ELF-1 (cell line): ENCODE measurements at places on chromosomes 5 and 9.

DNA sequence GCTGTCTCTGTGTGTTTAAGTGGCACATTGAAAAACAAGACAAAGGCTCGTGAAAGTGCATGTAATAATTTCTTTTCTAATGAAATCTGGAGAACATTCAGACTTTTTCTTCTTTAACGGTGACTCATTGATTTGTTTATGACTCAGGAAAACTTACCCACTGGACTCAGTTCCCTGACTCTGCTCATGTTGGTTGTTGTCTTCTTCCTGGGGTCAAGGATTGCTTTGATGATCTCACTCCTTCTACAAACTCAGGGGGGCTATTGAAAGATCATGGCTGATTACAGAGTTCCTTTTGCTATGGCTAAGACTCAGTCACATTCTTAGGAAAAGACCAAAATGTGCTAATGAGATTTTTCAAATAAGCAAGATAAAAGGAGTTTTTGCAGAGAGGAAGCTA is 141.1 kb upstream of the DAP start:
- no peak for DNase-seq

- no peak for DNase-seq
These were observed 2.0 kb upstream of the RXFP3 start for GRCh38 chr5:33934176-33934575.

GRCh38 chr9:74595286-74595685 is 98.2 kb downstream of the RORB start:
- no peak for DNase-seq

DNA sequence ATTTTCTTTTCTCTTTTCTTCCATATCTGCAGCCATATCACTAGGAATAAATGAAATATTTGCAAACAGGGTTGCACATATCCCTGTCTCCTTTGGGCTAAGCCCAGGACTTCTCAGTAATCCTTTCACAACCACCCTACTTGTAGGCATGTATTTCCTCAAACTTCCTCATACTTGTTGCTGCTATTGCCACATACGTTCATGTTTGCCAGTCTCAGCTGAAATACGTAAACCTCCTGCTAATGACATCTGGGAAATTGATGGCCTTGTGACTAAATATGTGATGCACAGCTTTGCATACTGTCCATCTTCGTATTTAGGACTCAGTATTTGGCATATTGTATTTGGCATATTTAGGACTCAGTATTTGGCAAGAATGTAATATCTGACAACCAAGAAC is 224.6 kb downstream of the PLK2 start:
- no peak for DNase-seq

GRCh38 chr9:94630281-94630680 is 9.0 kb downstream of the FBP1 start:
- no peak for DNase-seq

DNA sequence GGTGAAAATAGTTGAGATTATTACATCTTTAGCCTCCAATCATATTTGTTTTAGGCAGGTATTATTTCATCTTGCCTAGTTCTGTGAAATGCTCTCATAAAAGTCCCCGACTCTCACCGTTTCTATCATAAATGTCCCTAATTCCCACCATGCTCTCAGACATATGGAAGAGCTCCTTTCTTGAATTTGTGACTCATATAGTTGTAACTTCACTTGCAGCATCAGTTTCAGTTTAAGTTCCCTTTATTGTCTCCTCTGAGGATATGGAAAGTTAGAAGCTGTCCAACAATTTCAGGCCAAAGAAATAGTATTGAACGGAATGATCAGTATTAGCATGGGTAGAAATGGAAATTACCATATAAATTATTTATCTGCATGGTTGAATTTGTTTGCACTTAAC is 187.5 kb upstream of the NR4A3 start:
- DNase-seq: no peak

DNA sequence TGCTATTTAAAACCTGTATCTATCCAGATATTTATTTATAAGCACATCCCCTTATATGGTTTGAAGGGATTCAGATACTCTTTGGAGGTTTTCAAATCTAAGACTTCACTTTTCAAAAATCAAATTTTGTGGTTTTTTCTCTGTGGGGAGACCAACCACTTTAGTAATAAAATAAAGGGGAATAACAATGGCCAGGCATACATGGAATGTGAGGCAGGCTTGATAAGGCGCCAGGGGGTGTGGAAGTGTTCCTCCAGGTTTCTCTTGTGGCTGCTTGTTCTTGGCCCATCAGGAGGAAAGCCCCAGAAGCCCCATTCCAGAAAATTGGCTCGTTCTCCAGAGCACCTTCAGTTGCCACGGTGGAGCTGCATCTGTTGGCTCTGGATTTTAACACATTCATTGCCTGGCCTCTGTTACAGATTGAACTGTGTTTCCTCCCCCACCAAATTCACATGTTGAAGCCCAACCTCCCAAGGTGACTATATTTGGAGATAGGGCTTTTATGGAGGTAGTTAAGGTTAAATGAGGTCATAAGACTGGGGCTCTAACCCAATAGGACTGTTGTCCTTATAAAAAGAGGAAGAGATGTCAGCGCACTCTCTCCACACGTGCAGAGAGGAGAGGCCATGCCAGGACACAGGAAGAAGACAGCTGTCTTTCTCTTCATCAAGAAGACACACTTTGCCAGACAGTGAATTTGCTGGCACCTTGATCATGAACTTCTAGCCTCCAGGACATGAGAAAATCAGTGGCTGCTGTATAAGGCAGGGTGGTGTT is 195.9 kb downstream of the TMEM38B start:
- DNase-seq: peak; percentile 45

DNA sequence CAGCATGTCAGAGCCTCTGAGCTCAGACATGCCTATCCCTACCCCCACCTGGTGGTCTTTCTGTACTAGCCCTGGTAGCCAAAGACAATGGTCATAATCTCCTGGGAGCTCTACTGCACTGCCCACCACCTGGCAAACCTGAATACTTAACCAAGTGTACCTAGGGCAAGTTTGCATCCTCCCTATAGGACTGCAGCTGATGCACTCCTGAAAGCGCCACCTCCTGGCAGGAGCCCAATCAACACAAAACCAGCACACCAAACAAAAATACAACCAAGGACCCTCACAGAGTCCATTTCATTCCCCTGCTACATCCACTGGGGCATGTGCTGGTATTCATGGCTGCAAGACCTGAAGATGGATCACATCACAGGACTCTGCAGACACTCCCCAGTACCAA is 14.8 kb upstream of the FAM174A start:
- DNase-seq: peak; percentile 40

GRCh38 chr5:109690242-109690974 is 681 bp downstream of the MAN2A1 start:
- peak; percentile 68 for DNase-seq

GRCh38 chr9:79026316-79026715 is 545.4 kb upstream of the TLE4 start:
- DNase-seq: peak; percentile 3

- DNase-seq: no peak
These were observed 48.6 kb downstream of the PHF2 start for GRCh38 chr9:93624977-93625376.

GRCh38 chr9:16171911-16172310 is 619.1 kb downstream of the CCDC171 start:
- DNase-seq: peak; percentile 76

DNA sequence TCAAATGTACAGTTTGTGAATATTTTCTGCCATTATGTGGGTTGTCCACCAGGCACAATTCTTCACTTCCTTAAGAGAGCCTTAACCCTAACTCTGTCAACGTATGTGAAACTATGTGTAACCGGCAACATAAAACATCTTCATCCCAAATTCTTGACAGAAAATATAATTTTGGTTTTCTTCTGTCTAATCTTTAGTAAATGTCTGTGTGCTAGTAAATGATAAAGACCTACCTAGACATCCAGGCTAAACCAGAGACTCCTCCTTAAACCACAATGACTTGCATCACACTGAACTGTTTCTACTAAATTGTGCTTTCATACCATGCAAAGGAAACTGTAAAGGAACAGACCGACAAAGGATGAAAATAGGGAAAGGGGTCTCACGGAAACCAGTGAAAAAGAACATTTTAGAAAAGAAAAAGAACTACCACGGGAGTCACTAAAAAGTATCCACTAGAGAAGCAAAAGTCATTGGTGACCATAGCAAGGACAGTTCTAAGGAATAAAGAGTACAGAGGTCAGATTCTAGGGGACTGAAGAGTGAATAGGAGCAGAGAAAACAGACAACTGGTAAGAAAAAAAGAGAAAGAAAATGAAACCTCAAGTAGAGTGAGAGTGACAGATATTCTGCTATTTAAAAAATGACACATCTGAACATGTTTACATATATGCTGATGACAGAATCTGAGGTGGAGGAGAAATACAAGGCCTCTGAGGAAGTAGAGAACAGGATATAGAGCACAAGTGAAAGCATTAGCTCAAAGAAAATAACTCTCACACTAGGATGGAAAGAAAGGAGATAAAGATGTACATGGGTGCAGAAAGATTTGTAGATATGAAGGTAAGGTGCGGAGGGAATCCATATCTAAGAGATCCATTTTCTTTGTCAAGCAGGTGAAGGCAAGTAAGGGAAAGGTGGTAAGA is 49.4 kb downstream of the FNIP1 start:
- no peak for DNase-seq

DNA sequence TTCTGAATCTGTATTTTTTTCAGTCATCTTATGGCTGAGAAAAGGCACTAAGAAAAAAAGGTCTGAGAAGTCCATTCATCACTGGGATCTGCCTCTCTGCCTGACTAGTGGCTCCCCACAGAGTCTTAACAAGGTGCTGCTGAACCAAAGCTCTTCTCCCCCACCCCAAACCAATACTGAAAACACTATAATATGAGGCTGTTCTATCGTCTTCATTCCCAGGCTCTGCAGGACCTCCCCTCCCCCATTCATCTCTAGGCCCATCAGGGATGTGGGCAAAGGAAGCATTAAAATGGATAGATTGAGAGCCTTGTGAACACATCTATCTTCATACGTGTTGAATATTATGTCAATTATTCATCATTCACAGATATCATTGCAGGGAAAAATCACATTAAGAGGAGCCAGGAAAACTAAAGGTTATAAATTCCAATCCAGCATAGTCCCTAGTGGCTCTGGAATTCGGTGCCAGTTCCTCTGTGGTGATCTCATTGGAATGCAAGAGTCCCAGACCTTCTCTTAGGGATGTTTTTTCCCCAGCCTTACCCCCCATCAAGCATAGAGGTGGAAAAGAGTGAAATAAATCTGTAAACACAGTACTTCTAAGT is 44.3 kb upstream of the GPR151 start:
- peak; percentile 40 for DNase-seq

- DNase-seq: no peak
These were observed 15.4 kb downstream of the GNPDA1 start for GRCh38 chr5:141997358-141997960.

DNA sequence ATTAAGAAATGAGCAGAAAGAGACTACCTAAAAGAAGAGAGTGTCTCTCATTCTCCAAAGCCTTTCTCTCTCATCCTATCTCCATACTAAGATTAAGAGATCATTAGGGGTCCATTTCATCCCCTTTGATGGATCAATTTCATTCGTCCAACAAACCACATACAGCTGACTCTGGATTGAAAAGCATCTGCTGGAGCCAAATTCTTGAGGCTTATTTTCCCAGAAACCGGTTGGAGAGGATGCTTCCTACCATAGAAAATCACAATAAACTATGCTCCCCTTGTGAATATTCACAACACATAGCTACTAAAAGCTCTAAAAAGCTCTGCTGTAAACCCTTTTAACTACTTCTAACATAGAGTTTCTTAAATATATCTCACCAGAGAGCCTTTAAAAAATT is 755.0 kb upstream of the ZNF608 start:
- no peak for DNase-seq

DNA sequence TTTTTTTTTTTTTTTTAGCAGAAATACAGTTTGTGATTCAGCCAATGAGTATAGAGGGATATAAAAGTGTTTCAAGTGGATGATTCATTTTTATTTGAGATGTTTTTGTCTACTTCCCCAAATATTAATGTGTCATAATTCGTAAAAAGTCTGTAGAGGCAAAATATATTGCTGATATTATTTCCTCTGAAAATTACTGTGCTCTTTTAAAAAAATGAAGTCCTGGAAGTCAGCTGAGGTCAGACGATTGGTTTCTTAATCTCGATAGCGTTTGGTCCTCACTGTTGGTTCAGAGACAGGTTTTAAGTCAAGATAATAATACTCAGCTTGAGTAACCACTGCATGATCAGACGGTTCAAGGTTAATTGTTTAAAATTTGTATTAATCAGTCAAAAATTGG is 19.5 kb downstream of the IL9 start:
- no peak for DNase-seq

DNA sequence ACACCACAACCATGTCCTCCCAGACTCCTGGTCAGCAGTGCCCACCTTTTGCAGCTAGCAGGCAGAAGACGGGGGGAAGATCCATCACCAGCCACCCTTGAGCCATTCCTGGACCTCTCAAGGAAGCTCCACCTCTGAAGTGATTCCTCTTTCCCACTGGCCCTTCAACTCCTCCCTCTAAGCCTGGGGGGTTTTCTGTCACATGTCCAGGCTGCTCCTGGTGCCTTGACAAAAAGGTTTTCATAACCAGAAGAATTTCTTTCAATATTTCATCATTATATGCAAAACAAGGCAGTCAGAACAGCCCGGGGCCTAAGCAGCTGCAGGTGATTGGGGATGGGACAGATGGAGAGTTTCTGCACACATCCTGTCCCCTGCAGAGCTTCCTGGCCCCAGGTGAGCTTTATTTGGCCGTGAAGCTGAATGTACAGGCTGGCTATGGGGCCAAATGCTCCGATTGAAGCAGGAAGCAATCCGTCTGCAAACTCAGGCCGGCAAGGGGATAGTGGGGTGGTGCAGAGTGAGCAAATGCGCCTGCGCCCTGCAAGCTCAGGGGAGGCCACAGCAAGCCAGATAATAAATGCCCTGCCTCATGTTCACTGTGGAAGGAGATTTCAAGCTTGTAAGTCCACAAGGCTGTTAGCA is 173.5 kb downstream of the C5orf15 start:
- DNase-seq: peak; percentile 24

DNA sequence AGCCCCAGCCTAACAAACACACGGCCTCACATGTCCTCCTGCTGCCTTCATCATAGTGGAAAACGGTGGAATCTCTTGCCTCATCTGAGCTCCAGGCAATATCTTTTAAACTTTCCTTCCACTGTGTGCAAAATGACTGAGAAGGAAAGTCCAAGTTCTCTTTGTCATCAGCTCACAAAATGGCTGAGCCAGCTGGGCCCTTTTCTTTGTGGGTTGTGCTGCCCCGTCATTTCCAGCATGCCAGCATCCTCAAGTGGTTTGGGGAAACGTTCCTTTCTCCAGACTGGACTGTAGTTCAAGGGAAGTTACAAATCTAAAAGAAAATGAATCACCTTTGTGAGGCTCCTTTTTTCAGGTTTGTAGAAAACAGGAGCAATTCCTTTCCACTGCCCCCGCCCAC is 171.1 kb upstream of the FSTL4 start:
- no peak for DNase-seq

DNA sequence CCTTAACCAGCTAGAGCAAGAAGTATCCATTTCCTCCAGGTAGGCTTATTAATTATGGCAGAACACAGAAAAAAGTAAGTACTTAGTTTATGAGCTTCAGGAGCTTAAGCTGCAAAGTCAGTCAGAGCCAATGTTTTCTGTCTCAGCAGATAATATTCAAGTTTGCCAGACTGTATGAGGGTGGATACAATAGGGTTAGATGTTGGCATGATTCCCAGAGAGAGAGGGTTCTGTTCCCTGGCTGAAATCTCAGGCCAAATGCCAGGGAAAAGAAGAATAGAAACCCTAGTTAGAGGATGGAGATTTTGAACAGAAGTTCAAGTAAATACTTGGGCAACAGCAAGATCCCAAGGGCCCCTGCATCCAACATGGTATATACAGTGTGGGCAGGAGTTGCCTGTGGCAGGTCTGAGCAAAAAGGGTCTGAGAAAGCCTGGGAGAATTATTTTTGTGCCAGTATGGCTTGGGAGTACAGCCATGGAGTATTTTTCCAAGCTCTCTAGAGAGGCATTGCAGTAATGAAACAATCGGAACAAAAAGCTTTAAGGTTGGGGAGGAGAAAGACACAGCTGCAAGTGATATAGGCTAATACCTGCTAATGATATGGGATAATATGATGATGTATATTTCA is 31.0 kb upstream of the ISOC1 start:
- no peak for DNase-seq
